ENCODE measurements at places on chromosomes 13 and 19. TPM values are rescaled to one million over a fixed set of nuclear protein-coding genes. Genes with fewer than 3 reads are reported as not detected.

SCGB2B2 gene
- total RNA-seq: 0.05 TPM

F10 gene
- 2.7 TPM for total RNA-seq

URI1 gene
- 59.6 TPM for total RNA-seq

PPP1R13L gene
- 1.7 TPM for total RNA-seq

ZNF571 gene
- total RNA-seq: 5.2 TPM

SPRY2 gene
- total RNA-seq: 7.6 TPM

CYP4F12 gene
- 1.4 TPM for total RNA-seq

ZNF324B gene
- 4.6 TPM for total RNA-seq
